HFFc6 (cell line): ENCODE measurements at places on chromosomes 12 and 14.
A peak's percentile ranks its signal among the peaks of the same experiment; 100 is the strongest.

DNA sequence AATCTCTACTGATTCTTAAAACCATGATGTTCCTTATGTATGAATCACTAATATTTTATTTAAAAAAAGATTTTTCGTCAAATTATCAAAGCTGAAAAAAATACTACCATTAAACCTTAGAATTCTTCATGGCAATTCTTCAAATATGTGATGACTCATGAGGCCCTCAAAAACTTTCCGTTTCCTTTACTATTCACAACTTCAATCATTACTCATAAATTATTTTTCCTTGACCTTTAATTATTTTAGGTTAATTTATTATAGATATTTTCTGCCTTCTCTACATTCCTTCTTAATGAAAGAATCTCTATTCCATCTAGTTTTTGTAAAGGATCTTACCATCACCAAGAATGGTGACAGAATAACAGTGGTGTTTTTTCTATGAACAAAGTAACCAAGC, 162.1 kb upstream of the SOX5 start:
- DNase-seq, result no peak
- no peaks in the 10 kb centered on the region for H3K36me3 ChIP-seq
- no peak overlapping the region for H3K4me3 ChIP-seq

GRCh38 chr12:67155863-67156262, 113.3 kb upstream of the CAND1 start:
- H3K36me3 ChIP-seq, result no peaks in the 10 kb centered on the region
- peaks cover 1% of the 10 kb centered on the region; the same call in 1 of the 2 replicates for H3K27me3 ChIP-seq
- no peaks in the 10 kb centered on the region for H3K4me1 ChIP-seq
- no peak overlapping the region for H3K27ac ChIP-seq

GRCh38 chr14:23034498-23035302, at the start of gene PSMB5:
TSS of gene PSMB5 (minus strand) at chr14:23034900. CDS start at chr14:23034881, 19 bp downstream.
- H3K27me3 ChIP-seq, result 0 out of 2 replicates have a peak, but pooled peaks cover 1% of the 10 kb centered on the region
- peak within 1 kb of the TSS; percentile 89 for H3K4me3 ChIP-seq
- peak; percentile 93 for DNase-seq
- peaks cover 28% of the 10 kb centered on the region for H3K4me1 ChIP-seq
- peak within 1 kb of the TSS; percentile 99 for H3K27ac ChIP-seq

GRCh38 chr14:25520821-25521220, 470.9 kb upstream of the STXBP6 start:
- no peak overlapping the region for H3K4me3 ChIP-seq
- H3K36me3 ChIP-seq, result no peaks in the 10 kb centered on the region
- no peaks in the 10 kb centered on the region for H3K27me3 ChIP-seq
- H3K4me1 ChIP-seq, result no peaks in the 10 kb centered on the region

DNA sequence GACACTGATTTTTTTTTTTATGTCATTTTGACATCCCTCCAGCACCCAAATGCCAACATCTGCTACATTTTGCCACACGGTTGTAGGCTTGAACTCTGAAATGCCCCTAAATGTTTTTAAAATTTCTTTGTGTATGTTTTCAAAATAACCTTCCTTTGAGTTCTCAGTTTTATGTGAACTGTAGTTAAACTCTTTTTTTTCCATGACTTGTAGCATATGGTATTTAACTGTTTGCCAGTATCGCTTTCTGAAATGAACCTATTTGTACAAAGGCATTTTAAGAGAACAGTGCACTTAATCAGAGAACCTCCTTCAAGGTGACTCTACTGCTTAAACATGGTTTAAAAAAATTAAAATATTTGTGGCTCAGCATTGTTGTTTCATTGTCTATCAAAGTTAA, 61.5 kb downstream of the PDE3A start:
- DNase-seq, result no peak
- no peaks in the 10 kb centered on the region for H3K36me3 ChIP-seq
- no peak overlapping the region for H3K27ac ChIP-seq
- H3K4me1 ChIP-seq, result no peaks in the 10 kb centered on the region
- H3K27me3 ChIP-seq, result peaks cover 6% of the 10 kb centered on the region; the same call in 1 of the 2 replicates
- no peak overlapping the region for H3K4me3 ChIP-seq
